ENCODE measurements at places on chromosomes 5 and 9.

GRCh38 chr9:1870915-1871314, 144.2 kb upstream of the SMARCA2 start:
- no peak for DNase-seq

DNA sequence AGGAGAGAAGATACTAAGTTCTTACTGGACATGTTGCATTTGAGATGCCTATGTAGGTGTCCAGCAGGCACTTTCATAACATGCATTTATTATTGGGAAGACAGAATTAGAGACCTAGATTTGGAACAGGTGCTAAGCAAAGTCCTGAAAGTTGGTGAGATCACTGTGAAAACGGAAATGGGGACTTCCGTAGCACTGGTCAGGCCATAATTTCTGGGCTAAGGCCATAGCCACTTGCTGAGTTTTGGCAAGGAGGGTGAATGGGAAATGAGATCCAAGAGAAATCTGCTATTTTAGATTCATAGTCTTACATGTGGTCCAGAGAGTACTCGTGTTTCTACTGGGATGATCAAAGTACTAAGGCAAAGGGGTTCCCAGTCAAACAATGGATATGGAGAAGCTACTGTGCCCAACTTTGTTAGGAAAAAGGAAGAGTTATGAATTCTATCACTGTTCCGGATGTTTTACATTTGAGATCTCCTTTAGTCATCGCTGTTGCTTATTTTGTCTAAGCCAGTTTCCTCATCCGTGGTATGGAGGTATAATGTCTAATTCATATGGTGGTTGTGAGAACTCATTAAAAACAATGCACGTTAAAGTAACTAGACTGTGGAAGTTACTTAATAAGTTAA, 33.4 kb downstream of the TEK start:
- DNase-seq = no peak

GRCh38 chr5:172410160-172410559, 44.2 kb downstream of the SH3PXD2B start:
- no peak for DNase-seq

DNA sequence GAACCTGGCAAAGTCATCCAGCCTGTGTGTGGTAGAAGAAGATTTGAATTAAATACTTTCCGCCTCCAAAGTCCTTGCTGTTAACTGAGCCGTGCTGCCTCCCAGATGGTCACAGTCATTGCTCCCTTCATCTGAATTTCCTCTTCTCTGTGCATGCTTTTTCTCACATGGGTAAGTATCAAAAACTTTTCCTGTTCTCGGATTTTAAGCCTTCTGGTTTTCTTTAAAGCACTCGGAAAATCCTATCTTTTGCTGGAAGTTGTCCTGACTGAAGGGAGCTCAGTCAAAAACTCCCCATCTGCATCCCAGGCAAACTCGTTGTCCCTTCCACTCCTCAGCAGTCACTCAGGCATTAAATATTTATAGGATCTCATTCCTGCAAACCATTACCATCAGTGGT, 290.0 kb upstream of the PIK3R1 start:
- no peak for DNase-seq

GRCh38 chr5:125505115-125505514, 758.7 kb upstream of the ZNF608 start:
- no peak for DNase-seq
